Calu3 (cell line): ENCODE measurements at places on chromosomes 5 and 9. TPM values are rescaled to one million over a fixed set of nuclear protein-coding genes. Genes with fewer than 3 reads are reported as not detected.

NOXA1 gene
- total RNA-seq, result 12.0 and 12.3 TPM in 2 replicates

PTPA gene
- total RNA-seq, result 76.2 and 83.3 TPM in 2 replicates

TLE1 gene
- 46.1 and 46.2 TPM in 2 replicates for total RNA-seq

RAB3C gene
- not detected in 2 replicates for total RNA-seq

NUTM2F gene
- total RNA-seq, result not detected in 2 replicates

CAMK2A gene
- not detected in 2 replicates for total RNA-seq

ACTBL2 gene
- total RNA-seq, result 0.42 and 0.45 TPM in 2 replicates

ELAVL2 gene
- not detected in 2 replicates for total RNA-seq

ITGA2 gene
- 91.9 and 101 TPM in 2 replicates for total RNA-seq

ADAMTS19 gene
- total RNA-seq, result 0.15 TPM in 1 of 2 replicates, not detected in the other

MAST4 gene
- total RNA-seq, result 10.6 and 10.9 TPM in 2 replicates

HTR1A gene
- not detected in 2 replicates for total RNA-seq

TRMO gene
- total RNA-seq, result 4.8 and 5.0 TPM in 2 replicates

PCDHB7 gene
- 0.26 and 0.37 TPM in 2 replicates for total RNA-seq

PCSK1 gene
- not detected in 2 replicates for total RNA-seq

OR1Q1 gene
- not detected in 2 replicates for total RNA-seq

IL7R gene
- total RNA-seq, result 0.19 and 0.20 TPM in 2 replicates

FAM153A gene
- 4.3 and 8.4 TPM in 2 replicates for total RNA-seq

PPIC gene
- 43.5 and 43.9 TPM in 2 replicates for total RNA-seq

SLC46A2 gene
- not detected in 2 replicates for total RNA-seq

CDH6 gene
- 2.3 and 3.8 TPM in 2 replicates for total RNA-seq

HAVCR2 gene
- 0.17 and 0.19 TPM in 2 replicates for total RNA-seq

CFAP90 gene
- total RNA-seq, result not detected in 2 replicates

CEP72 gene
- 53.7 and 56.5 TPM in 2 replicates for total RNA-seq

C9orf153 gene
- total RNA-seq, result not detected in 2 replicates

MAP1B gene
- total RNA-seq, result 21.5 and 34.6 TPM in 2 replicates

AGXT2 gene
- total RNA-seq, result not detected in 2 replicates
